Activated naive CD4-positive, alpha-beta T cell treated with anti-CD3 and anti-CD28 coated beads for 36 hours (primary cell): ENCODE measurements at places on chromosomes 5 and 9. TPM values are rescaled to one million over a fixed set of nuclear protein-coding genes. Genes with fewer than 3 reads are reported as not detected.

DNA sequence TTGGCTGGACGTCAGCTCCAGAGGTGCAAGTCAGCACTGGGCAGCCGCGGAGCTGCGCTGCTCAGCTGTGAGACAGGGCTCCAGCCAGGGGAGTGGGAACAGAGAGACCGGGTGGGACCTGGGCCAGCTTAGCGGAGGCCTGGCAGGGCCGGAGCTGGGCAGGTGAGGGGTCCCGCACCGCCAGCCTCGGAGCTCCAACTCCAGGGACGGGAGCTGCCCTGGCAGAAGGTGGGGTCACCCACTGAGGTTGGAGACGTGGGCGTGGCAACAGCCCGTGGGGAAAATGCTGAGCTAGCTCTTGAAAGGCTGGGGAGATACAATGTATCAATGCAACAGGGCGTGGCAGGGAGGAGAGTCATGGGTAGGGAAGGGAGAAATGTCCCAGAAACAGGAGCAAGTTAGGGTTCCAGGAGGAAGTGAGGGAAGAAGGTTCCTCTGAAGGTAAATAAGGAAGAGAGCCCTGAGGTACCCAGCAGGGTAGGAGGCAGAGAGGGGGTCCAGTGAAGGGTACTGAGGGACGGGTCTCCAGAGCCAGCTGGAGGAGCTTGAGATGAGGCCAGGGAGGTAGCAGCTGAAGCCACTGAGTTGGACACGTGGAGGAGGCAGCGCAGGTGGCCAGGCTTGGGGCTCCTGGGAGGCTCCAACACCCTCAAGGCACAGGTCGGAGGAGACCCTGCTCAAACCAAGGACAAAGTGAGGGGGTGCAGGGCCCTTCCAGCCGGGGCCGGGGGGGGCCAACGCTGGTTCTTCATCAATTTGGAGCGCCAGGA is 736 bp upstream of the NKD2 start:
- DNase-seq = peak; percentile 3

The CDKN2A gene
- total RNA-seq = 0.57 TPM

DNA sequence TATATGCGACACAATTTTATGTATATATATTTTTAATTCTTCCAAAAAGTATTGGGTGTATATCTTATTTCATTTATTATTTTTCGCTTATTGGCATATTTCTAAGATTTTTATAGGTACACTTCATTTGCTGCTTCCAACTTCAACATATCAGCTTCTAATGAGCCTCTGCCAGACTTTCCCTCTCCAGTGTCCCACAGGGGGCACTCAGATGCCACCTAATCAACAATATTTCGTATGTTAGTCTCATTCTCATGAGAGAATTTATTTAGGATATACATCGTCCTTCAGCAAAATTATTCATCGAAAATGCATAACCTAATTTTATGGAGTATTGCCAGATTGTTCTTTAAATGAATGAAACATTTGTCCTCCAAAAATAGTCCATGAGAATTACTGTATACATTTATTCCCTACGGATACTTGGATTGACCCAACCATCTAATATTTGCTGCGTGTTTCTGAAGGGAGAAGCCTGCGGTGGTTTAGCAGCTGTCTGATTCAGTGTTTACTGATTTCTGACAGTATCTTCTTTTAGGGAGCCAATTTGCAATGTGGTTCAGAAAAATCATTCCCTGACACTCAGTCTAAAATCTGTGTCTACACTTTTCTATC is 100.6 kb upstream of the SELENOP start:
- DNase-seq = peak; percentile 73

- no peak for DNase-seq
Measured at GRCh38 chr9:115264313-115264712, 146.4 kb upstream of the TNC start.

The SV2C gene
- total RNA-seq = not detected
